Umbilical cord (tissue), 2 donors: ENCODE measurements at places on chromosomes 6 and 20. TPM values are rescaled to one million over a fixed set of nuclear protein-coding genes. Genes with fewer than 3 reads are reported as not detected.

The KCNQ2 gene
- 0.96 TPM for total RNA-seq

The PAX1 gene
- total RNA-seq: 1.9 TPM

The CST1 gene
- total RNA-seq: not detected

The RIPOR2 gene
- 5.3 TPM for total RNA-seq

DNA sequence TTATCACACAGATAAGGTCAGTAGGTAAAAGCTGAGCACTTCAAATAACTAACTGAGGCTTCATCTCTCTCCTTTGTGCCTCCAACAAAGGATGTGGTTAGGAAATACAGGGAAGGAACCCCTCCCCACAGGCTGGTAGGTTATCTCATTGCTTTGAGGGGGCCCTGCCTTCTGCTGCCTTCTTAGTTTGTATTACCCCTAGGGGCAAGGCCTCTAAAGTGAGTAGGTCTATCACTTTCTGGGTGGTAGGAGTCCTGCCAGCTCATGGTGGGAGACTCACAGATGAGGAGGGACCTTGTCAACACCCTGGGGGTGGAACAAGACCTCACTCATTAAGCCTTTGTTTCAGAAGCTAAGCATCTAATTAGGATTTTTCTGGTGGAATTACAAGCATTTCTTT is 34.6 kb downstream of the EDN1 start:
- DNase-seq: no peak

DNA sequence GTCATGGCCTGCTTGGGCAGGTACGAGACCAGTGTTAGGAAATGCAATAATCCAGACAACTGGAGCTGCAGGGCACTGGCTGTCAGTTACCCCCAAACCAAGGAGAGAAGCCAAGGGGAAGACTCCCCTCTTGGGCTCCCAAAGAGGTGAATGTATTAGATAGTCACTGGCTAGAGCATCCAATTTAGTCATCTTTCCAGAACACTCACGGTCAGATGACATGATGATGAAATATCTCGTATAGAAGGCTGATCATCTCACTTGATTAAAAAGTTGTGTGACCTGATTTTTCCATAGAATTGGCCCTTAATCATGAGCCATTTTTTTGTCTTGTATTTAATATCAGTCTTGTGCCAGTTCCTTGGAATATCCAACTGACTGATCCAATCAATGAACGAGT is 40.7 kb downstream of the SLC22A3 start:
- DNase-seq: no peak
